ENCODE measurements at places on chromosomes 7 and 10. TPM values are rescaled to one million over a fixed set of nuclear protein-coding genes. Genes with fewer than 3 reads are reported as not detected.

INMT gene
- total RNA-seq: 1.7 TPM

SLC16A9 gene
- 0.91 TPM for total RNA-seq

KIAA1217 gene
- 5.6 TPM for total RNA-seq

CALHM3 gene
- not detected for total RNA-seq

TOMM7 gene
- 178 TPM for total RNA-seq

CXCL12 gene
- 128 TPM for total RNA-seq

CABCOCO1 gene
- total RNA-seq: 0.65 TPM

IFIT1B gene
- under 0.01 TPM for total RNA-seq

UCMA gene
- total RNA-seq: not detected

CDK14 gene
- total RNA-seq: 26.3 TPM

SMO gene
- total RNA-seq: 32.0 TPM

ZEB1 gene
- 49.8 TPM for total RNA-seq

PNLIPRP2 gene
- total RNA-seq: not detected

HPSE2 gene
- not detected for total RNA-seq

ZSCAN25 gene
- 17.0 TPM for total RNA-seq

All from epithelial cell of alveolus of lung (primary cell).